ENCODE measurements at places on chromosomes 5 and 9.
A peak's percentile ranks its signal among the peaks of the same experiment; 100 is the strongest.

GRCh38 chr9:4550777-4551484, 60.7 kb downstream of the SLC1A1 start:
- DNase-seq, result no peak

DNA sequence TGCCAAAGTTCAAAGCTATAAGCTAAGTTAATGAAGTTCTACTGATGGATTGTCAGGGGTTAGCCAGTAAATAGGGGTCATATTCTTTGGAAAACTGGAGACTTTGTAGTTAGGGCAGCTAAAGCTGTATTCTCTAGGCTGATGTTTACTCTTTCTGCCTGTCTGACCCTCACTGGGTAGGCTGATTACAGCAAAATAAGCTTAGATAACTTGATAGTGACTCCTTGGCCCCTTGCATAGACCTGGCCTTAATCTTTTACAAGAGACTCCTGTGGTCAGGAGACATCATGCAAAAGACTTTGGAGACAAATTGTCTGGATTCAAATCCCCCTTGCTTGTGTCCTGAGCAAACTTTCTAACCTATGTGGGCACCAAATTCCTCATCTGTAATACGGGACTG, 314.4 kb upstream of the MSX2 start:
- DNase-seq, result no peak

DNA sequence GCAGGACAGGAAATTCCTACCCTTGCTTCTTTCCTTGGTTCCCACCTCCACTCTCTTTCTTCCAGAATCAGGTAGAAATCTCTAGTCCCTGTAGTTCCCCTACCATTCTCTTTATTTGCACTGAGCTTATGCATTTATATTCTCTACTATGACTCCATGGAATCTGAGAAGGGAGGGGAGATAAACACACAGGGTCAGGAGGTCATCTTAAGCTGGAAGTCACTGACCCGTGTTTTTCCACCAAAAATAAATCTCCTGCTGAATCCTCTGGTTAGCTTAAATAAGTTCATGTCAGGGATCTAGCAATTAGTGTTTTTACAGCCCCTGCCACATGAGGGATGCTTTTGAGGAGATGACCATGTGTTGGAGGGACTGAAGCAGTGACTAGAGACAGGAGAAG, 3.7 kb downstream of the ACTL7B start:
- DNase-seq, result no peak

- DNase-seq, result no peak
These were observed 45.8 kb upstream of the RGMB start for GRCh38 chr5:98727686-98728085.

DNA sequence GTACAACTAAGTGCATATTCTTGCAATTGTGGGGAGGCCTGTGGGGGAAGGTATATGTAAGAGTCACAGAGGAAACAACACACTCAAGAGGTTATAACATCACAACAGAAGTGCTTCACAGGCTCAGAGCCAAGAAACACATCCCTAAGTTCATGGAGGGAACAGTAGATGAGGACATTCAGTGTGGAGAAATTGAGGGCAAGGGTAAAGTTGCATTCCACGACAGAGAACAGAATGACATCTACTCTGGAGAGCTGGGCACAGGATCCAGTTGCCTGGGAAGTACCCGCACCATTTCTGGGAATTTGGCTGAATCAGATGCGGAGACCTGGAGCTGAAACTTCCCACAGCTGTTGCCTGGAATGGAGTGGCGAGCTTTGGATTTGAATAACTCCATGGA, 197.2 kb downstream of the NXNL2 start:
- DNase-seq, result no peak

- DNase-seq, result no peak
These were observed 30.3 kb downstream of the MELK start for GRCh38 chr9:36603006-36603405.

GRCh38 chr9:91246846-91247245, 114.9 kb downstream of the AUH start:
- DNase-seq, result no peak

GRCh38 chr5:32638309-32638708, 53.0 kb downstream of the SUB1 start:
- no peak for DNase-seq

- no peak for DNase-seq
These were observed 1995.6 kb upstream of the CDH6 start for GRCh38 chr5:29197631-29198454.

GRCh38 chr9:120609636-120610035, 29.7 kb upstream of the CDK5RAP2 start:
- no peak for DNase-seq

DNA sequence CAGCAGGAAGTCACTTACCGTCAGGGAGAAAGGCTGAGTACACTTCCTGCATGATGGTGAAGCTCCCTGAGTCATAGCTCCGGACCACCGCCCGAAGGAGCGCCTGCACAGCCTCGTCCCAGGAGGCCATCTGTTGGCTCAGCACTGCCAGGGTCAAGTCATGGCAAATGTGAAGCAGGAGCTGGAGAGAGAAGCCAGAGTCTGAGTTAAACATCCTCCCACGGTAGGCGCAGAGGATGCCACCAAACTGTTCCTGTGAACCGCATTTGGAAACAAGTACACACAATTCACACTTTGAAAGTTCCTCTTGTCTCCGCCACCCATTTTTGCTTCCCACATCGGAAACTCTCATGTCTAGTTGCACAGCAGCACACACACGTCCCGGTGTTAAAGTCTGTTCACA, 33.9 kb downstream of the CNOT8 start:
- no peak for DNase-seq

DNA sequence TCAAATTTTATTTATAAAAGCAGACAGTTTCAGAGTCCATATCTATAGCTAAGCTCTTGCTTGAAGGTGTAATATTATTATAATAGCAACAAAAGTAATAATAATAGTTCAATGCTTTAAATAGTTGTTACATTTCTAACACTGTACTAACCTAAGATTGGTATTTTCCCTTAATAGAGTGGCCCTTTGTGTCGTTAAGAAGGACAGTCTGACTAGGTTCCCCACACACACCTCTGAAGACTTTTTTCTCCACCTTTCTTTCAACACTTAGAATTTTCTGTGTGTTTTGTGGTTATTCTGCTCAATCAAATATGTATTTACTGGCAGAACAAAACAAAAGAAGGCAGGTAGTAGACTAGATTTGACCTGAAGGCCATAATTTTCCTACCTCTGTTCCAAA, 223.2 kb upstream of the ACO1 start:
- DNase-seq, result no peak

DNA sequence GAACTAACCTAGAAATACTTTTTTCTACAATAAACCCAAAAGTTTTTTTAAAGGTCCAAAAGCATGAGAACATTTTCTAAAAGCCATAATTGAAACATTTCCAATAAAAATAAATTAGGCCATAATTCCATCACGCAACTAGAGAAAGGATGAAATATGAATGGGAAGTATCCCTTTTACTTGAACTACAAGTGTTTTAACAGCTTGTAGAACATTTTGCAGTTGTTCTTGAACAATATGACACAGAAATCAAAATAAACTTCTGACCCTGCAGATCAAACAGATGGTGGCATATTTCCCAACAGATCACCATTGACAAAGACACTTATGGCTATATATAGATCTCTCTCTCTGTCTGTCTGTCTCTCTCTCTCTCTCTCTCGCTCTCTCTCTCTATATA, 624.4 kb downstream of the PSAT1 start:
- DNase-seq, result no peak

- no peak for DNase-seq
These were observed 243.8 kb downstream of the CDK5RAP2 start for GRCh38 chr9:120336021-120336752.

GRCh38 chr5:168860503-168860902, 281.3 kb upstream of the PANK3 start:
- DNase-seq, result peak; percentile 91

DNA sequence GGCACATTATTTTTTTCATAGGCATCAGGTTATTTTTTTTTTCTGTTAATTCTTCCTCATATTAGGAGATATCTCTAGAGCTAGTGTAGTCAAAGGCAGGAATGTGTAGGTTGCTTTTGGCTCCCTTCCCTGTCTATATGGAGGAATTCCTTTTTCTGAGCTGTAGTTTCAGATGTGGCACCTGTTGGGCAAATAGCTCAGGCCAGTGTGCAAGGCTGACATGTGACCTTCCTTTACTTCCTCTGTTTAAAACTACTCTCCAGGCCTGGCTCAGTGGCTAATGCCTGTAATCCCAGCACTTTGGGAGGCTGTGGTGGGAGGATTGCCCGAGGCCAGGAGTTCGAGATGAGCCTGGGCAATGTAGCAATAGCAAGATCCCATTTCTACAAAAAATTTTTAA, 40.5 kb upstream of the KIAA1958 start:
- no peak for DNase-seq

DNA sequence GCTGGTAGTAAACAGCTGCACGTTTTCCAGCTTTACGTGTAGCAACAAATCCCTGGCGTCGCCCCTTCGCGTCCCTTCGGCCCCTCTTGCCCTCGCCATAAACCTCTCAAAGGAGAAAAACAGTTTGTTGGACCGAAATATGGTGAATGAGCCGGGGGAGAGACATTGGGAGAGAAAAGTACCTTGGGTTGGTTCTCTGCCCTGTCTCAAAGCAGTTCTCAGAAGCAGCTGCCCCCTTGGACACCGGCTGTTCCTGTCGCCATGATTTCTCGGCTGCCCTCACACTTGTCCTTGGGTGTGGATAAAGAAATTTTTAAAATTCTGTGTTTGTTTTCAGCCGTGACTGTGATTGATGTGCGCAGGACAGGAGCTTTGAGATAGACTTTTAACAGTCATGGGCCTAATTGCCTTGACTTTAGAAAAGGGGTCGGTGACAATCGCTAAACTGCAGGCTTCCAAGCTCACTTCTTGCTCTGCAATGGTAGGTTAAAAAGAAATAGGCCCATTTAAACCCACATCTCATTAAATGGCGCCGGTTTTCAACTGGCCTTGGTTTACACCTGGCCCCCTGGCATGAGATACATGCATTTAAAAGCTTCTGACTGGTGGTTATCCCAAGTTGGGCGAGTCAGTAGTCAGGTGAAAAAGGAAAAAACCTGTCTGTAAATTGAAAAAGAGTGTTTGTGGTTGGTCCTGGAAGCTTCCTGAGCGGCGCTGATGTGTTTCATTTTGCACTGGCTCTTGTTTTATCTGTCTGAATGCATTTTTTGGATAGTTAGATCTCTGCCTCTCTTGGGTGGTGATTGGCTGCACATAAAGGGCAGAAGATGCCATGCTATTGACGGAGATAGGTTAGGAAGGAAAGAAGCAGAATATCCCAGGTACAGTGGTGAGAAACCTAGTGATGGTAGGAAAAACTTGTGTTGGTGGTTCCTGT, 983 bp downstream of the RCL1 start:
- peak; percentile 73 for DNase-seq

GRCh38 chr5:190366-191035, 794 bp upstream of the LRRC14B start:
- no peak for DNase-seq

DNA sequence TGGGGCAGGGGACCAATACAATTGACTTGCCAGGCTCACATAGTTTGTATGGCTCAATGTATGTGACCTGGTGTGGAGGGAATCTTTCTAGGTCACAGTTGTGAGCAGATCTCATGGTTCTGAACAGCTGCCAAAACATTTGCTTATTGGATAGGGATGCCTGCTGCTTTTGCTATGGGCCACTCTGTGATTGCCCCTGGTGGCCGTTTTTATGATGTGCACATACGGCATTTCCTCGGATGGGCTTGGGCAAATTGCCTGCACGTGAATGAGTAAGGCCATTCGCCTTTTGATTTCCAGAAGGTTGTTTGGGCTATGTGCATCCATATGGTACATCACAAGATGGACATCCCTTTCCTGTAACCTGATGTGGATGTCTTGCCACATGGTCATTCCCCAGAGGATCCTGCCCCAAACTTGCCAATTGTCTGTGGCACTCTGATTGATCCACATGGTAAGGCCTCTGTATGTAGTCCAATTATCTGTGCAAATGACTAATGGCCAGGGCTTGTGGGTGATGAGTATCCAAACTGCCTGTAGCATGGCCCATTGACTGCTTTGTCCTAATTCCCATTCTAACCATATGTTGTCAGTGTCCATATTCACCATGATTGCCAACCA, 10.7 kb upstream of the SLC22A4 start:
- DNase-seq, result peak; percentile 37

Data from erythroblast (primary cell).